Astrocyte (in vitro differentiated cells and primary cell): ENCODE measurements at places on chromosomes 16 and 17. TPM values are rescaled to one million over a fixed set of nuclear protein-coding genes. Genes with fewer than 3 reads are reported as not detected.

CLDN6 gene
- total RNA-seq = 449 and 584 TPM in 2 replicates

WNK4 gene
- 22.8 and 34.8 TPM in 2 replicates for total RNA-seq

BCO1 gene
- not detected in 2 replicates for total RNA-seq

TBC1D26 gene
- 0.14 and 0.77 TPM in 2 replicates for total RNA-seq

SLC2A4 gene
- total RNA-seq = 0.30 TPM in 1 of 2 replicates, not detected in the other

PRAC2 gene
- total RNA-seq = not detected in 2 replicates

TMEM204 gene
- not detected in 2 replicates for total RNA-seq

FBXW10 gene
- not detected in 2 replicates for total RNA-seq

SDR42E1 gene
- not detected in 2 replicates for total RNA-seq

SLC52A1 gene
- not detected in 2 replicates for total RNA-seq

ADPRM gene
- total RNA-seq = 11.1 and 11.3 TPM in 2 replicates

- H3K36me3 ChIP-seq = peaks cover 3% of the 10 kb centered on the region
- no peak for DNase-seq
- peaks cover 14% of the 10 kb centered on the region for H3K4me1 ChIP-seq
- H3K27me3 ChIP-seq = no peaks in the 10 kb centered on the region
- H3K27ac ChIP-seq = no peak overlapping the region
- H3K4me3 ChIP-seq = no peak overlapping the region
Measured at GRCh38 chr16:17223576-17223975, 247.2 kb downstream of the XYLT1 start.

- peak overlapping the region; percentile 28 for H3K27ac ChIP-seq
- no peak overlapping the region for H3K4me3 ChIP-seq
- no peaks in the 10 kb centered on the region for H3K27me3 ChIP-seq
Measured at GRCh38 chr17:1617620-1618174, 10.9 kb downstream of the SLC43A2 start.

DNA sequence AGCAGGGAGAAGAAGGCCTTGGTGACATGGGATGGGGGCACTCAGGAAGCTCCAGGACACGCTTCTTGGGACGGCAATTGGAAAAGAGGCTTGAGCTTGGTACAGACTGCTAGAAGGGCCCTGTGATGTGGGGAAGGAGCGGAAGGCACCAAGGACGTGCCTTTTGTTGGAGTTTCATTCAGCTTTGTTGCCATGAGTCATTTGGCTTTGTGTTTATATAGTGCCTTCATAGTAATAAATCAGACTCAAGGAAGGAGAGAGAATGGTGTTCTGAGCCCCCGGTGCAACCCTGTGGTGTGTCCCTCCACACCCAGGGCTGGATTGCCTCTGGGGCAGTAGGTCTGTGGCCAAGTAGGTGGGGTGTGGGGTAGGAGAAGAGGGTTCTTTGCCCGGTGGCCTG is 7.4 kb upstream of the TBX4 start:
- H3K4me1 ChIP-seq = peaks cover 2% of the 10 kb centered on the region
- no peak overlapping the region for H3K27ac ChIP-seq
- H3K4me3 ChIP-seq = no peak overlapping the region
- no peaks in the 10 kb centered on the region for H3K36me3 ChIP-seq

- H3K36me3 ChIP-seq = no peaks in the 10 kb centered on the region
- H3K4me1 ChIP-seq = peaks cover 14% of the 10 kb centered on the region
- no peak overlapping the region for H3K4me3 ChIP-seq
- DNase-seq = no peak
- H3K27ac ChIP-seq = no peak overlapping the region
- no peaks in the 10 kb centered on the region for H3K27me3 ChIP-seq
Measured at GRCh38 chr17:65753348-65753747, 191.9 kb upstream of the AXIN2 start.

GRCh38 chr17:21278450-21279197 is 5.9 kb upstream of the MAP2K3 start:
- no peaks in the 10 kb centered on the region for H3K36me3 ChIP-seq
- no peak overlapping the region for H3K4me3 ChIP-seq
- DNase-seq = no peak
- no peaks in the 10 kb centered on the region for H3K27me3 ChIP-seq
- peaks cover 28% of the 10 kb centered on the region for H3K4me1 ChIP-seq

DNA sequence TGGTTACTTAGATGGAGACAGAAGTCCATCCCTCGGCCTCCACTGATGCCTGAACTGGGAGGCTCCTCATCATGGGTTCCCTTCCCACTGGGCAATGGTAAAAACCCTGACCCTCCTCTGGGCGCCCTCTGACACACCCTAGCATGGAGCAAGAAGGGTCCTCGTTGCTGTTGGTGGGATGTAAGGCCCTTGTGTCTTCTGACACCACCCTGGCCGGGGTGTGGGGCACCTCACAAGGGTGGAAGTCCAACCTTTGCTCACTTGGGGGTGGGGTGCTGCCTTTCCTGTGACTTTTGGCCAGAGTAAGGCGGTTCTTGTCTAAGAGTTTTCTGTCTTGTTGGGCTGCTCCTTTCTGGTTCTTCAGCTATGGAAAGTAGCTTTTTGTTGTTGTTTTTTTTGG is 28.7 kb downstream of the MPRIP start:
- peaks cover 37% of the 10 kb centered on the region for H3K4me1 ChIP-seq
- H3K27ac ChIP-seq = no peak overlapping the region
- no peak overlapping the region for H3K4me3 ChIP-seq
- H3K36me3 ChIP-seq = no peaks in the 10 kb centered on the region

GRCh38 chr16:21650521-21650920 is 1.9 kb downstream of the IGSF6 start:
- H3K27ac ChIP-seq = no peak overlapping the region
- no peak overlapping the region for H3K4me3 ChIP-seq
- no peaks in the 10 kb centered on the region for H3K27me3 ChIP-seq
- DNase-seq = no peak

DNA sequence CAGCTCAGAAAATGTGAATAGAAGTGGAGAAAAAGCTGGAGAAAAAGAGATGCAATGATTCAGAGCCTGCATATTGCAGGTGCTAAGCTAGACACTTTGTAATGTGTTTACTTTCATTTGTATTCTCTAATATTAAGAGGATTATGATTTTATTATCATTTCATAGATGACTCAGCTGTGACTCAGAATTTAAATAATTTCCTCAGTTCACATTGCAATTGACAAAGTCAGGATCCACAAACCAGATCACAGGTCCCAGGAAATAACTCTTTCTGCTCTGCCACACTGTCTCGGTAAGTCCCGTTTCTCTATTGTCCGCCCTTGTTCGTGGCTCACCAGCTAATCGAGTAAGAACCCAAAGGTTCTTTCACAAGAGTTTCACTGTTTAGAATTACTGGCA is 235.4 kb upstream of the MON1B start:
- no peaks in the 10 kb centered on the region for H3K27me3 ChIP-seq
- H3K4me3 ChIP-seq = no peak overlapping the region
- H3K27ac ChIP-seq = no peak overlapping the region
- peak; percentile 23 for DNase-seq

DNA sequence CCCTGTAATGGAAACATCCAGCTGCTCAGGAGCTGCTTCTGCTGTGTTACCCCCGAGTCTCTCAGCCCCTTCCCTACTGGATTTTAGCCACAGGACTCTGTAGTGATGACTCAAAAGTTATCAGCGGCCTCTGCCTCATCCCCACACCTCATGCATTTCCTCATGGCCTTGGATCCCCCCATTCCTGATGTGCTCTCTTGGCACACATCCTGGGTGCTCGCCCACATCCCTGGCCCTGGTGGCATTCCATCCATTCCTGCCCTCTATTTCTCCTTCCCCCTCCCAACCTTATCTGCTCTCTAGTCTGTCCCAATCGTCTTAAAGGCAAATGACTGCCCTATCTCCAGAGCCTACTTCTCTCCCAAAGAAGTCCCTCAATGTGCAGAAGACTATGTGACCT is 24.6 kb downstream of the MARF1 start:
- peaks cover 16% of the 10 kb centered on the region for H3K4me1 ChIP-seq
- H3K27ac ChIP-seq = peak overlapping the region; percentile 40
- peak; percentile 84 for DNase-seq
- peaks cover 51% of the 10 kb centered on the region for H3K36me3 ChIP-seq

GRCh38 chr16:53904533-53904932 is 200.6 kb downstream of the FTO start:
- no peak overlapping the region for H3K4me3 ChIP-seq
- H3K27me3 ChIP-seq = no peaks in the 10 kb centered on the region
- no peak overlapping the region for H3K27ac ChIP-seq

DNA sequence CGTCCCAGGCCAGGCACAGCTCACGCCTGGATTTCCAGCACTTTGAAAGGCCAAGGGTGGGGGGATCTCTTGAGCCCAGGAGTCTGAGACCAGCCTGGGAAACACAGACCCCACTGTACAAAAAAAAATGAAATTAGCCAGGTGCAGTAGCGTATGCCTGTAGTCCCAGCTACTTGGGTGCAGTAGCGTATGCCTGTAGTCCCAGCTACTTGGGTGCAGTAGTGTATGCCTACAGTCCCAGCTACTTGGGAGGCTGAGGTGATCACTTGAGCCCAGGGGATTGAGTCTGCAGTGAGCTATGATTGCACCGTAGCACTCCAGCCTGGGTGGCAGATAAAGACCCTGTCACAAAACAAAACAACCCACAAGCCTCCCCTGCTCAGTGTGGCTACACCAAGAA is 27.0 kb upstream of the SLC25A19 start:
- no peak for DNase-seq
- no peak overlapping the region for H3K4me3 ChIP-seq
- H3K4me1 ChIP-seq = peaks cover 25% of the 10 kb centered on the region
- H3K36me3 ChIP-seq = peaks cover 16% of the 10 kb centered on the region
- H3K27ac ChIP-seq = no peak overlapping the region

GRCh38 chr16:24228514-24228913 is 27.6 kb upstream of the CACNG3 start:
- no peaks in the 10 kb centered on the region for H3K27me3 ChIP-seq
- no peaks in the 10 kb centered on the region for H3K4me1 ChIP-seq
- H3K36me3 ChIP-seq = no peaks in the 10 kb centered on the region
- no peak overlapping the region for H3K4me3 ChIP-seq
- no peak for DNase-seq
- H3K27ac ChIP-seq = no peak overlapping the region

- DNase-seq = peak; percentile 44
- peaks cover 8% of the 10 kb centered on the region for H3K4me1 ChIP-seq
- no peaks in the 10 kb centered on the region for H3K36me3 ChIP-seq
- H3K4me3 ChIP-seq = no peak overlapping the region
- no peak overlapping the region for H3K27ac ChIP-seq
Measured at GRCh38 chr17:7296189-7296861, 1.9 kb upstream of the YBX2 start.

GRCh38 chr17:36608794-36609497 is 7.6 kb downstream of the MRM1 start:
- no peak overlapping the region for H3K27ac ChIP-seq
- H3K4me3 ChIP-seq = no peak overlapping the region
- peaks cover 4% of the 10 kb centered on the region for H3K36me3 ChIP-seq
- H3K27me3 ChIP-seq = no peaks in the 10 kb centered on the region
- peaks cover 14% of the 10 kb centered on the region for H3K4me1 ChIP-seq

GRCh38 chr16:89498839-89499238 is 8.5 kb upstream of the ANKRD11 start:
- no peak overlapping the region for H3K4me3 ChIP-seq
- H3K27me3 ChIP-seq = no peaks in the 10 kb centered on the region
- H3K27ac ChIP-seq = no peak overlapping the region
- no peak for DNase-seq
- peaks cover 6% of the 10 kb centered on the region for H3K4me1 ChIP-seq
- H3K36me3 ChIP-seq = no peaks in the 10 kb centered on the region

DNA sequence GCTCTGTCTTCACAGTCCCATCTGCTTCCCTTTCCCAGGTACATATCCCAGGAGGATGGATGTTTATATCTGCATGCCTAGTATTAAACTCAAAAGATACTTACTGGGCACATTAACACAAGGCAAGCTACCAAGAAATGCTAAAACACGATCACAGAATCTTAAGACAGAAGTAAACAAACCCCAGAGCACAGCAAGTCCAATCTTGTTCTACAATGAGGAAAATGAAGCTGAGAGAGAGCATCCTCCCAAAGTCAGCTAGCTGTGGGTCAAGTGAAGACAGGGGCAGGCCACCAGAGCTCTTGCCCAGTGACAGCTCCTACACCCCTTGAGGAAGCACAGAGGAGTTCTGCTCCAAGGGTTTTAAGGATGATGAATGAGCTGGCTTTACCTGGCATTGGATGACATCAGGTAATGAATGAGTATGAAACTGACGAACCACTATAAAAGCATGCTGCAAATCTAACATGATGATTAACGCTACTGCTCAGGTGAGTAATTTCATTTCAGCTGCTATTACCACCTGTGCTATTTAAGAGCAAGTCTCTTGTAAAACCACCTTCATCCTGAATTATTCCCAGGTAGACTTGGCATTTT is 20.3 kb downstream of the XPO6 start:
- no peak for DNase-seq
- H3K4me3 ChIP-seq = no peak overlapping the region
- H3K27ac ChIP-seq = no peak overlapping the region
- H3K36me3 ChIP-seq = peaks cover 2% of the 10 kb centered on the region

DNA sequence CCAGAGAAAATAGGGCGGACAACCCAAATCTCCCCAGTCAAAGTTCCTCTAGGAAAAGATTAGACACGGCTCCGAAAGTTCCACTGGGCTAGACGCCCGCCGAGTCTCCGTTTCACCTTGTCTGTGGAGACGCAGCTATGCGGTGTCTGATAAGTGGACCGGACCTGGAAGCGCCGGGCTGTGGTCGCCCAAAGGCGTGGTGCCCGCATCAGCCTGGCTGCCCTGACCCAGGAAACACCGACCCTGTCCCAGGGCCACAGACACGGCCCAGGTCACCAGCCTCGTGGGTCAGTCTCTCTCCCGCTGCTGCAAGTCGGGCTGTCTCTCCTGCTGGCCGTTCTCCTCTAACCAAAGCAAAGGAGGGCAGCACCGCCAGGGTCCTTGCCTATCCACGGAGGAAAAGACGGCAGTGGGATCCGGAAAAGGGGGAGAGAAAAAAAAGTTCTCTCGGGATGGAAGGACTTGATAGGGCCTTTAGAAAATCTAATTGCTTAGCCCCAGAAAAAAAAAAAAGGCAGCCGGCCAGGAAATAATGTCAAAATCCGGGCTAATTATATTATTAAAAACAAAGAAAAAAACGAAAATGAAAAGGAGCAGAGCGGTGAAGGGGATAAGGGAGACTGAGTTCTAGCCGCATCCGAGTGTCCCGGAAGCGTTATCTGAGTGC is 13.9 kb upstream of the FOXF1 start:
- H3K4me3 ChIP-seq = no peak overlapping the region
- no peaks in the 10 kb centered on the region for H3K36me3 ChIP-seq
- no peak overlapping the region for H3K27ac ChIP-seq
- peaks cover 89% of the 10 kb centered on the region for H3K27me3 ChIP-seq
- H3K4me1 ChIP-seq = no peaks in the 10 kb centered on the region
- DNase-seq = no peak

- DNase-seq = peak; percentile 49
- H3K4me1 ChIP-seq = peaks cover 8% of the 10 kb centered on the region
- H3K27ac ChIP-seq = no peak overlapping the region
- H3K4me3 ChIP-seq = no peak overlapping the region
- H3K36me3 ChIP-seq = no peaks in the 10 kb centered on the region
Measured at GRCh38 chr17:73474370-73474988, 162.7 kb upstream of the CDC42EP4 start.

DNA sequence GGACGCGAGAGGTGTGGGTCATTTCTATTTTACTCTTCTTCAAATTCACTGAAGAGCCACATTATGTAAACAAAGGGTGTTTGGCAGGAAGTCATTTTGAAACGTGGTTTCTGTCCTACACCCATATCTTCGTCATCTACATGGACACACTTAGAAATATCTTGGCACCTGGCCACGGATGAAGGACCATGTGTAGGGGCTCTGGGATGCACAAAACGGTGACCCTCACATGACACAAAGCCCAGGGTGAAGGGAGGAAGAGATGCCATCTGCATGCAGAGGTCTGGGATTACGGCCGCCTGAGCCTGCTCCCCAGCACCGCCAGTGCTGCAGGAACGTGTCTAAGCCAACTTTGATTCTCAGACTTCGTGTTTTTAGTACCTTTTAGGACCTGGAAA is 130.2 kb upstream of the CHMP6 start:
- no peaks in the 10 kb centered on the region for H3K27me3 ChIP-seq
- no peak for DNase-seq
- no peak overlapping the region for H3K27ac ChIP-seq
- H3K4me1 ChIP-seq = peaks cover 28% of the 10 kb centered on the region
